Stimulated activated CD8-positive, alpha-beta memory T cell treated with anti-CD3 and anti-CD28 coated beads, Interleukin-12 subunit alpha, Interleukin-12 subunit beta, amount 100 ng/mL, for 1 hour (primary cell): ENCODE measurements at places on chromosomes 12 and 14.

DNA sequence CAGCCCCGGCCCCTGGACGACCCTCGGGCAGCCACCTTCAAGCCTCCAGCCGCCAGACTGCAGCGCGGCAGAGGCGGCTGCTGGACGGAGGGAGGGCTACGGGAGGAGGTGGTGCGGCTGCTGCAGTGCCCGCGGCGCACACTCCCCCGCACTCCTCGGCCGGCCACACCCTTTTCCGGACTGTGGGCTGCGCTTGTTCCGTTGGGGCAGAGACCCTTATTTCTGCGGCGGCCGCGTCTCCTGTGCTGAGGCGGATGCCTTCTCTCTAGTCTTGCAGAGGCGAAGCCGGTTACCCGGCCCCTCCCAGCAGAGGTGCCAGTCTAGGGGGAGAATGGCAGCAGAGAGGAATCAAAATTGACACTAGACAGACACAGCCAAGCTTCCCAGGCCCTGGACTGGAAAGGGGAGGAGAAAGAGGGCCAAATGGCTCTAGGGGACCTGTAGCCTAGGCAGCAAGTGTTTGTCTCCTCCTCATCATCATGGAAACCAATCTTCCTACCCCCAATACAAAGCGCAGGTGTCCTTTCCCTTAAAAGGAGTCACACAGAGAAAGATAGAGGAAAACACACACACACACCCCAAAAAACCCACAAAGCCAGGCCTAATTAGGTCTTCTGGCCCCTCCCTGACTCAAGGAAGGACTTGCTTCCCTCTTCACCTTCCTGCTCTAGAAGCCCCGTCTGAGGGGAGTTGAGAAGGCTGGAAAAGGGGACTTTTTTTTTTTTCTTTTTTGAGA, 1.3 kb downstream of the ESYT1 start:
- DNase-seq, result peak; percentile 75

DNA sequence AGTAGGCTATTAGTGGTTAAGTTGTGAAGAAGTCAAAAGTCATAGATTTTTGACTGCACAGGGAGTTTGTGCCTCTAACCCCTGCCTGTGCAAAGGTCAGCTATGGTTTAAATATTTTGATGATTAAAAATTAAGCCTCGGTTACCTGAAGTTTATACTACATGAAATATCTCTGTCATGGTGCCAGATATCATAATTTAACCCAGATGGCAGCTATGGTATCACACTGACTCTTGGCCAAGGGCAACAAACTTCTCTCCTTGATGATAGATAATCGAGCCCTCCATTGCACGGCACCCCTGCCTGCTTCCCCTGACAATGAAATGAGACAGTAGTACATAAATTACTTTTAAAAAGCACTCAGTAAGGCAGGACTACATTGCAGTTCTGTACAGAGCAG, 80.8 kb downstream of the SLC35F4 start:
- DNase-seq, result no peak

DNA sequence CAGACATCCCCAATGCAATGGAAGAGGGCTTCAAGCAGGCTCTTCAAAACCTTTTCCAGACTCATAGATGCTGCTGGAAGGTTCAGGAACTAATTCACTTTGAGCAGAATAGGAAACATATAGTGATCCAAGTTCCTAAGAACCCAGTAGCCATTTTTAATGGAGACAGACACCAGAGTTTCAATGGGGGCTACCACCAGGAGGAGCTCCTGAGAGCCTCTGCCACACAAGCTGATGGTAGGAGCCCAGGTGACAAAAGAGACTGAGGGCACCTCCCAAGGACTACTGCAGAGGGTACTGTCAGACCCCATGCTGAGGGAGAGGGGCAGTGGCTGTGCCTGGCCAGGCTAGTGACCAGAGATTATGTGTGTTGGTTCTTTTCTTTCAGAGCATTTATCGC, 45.9 kb downstream of the IFNG start:
- no peak for DNase-seq

- DNase-seq, result no peak
These were observed 3.3 kb downstream of the FBXL14 start for GRCh38 chr12:1591034-1591433.

DNA sequence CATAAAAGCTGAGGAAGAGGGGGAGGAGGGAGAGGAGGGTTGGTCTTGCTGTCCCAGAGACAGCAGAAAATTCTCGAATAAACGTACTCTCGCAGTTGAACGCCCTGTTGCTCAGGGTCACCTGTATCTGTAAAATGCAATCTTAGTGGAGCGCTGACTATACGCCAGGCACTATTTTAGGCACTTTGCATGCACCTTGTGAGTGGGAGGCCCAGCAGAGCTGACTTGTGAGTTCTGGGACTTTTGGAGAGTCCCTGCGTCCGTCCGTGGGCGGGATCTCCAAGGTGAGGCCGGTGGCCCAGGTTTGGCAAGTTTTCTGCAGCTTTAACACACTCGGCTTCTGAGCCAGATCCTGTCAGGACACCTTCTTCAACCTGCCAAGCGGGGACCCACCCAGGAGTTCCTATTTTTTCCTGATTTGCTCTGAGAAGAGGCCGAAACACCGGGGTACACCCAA, 32.5 kb upstream of the PLEKHG6 start:
- DNase-seq, result peak; percentile 4
